ENCODE measurements at places on chromosomes 6 and 20. TPM values are rescaled to one million over a fixed set of nuclear protein-coding genes. Genes with fewer than 3 reads are reported as not detected.

Gene CDSN
- total RNA-seq: not detected

Gene SOX4
- 20.2 TPM for total RNA-seq

Gene CLPSL2
- not detected for total RNA-seq

Gene ADTRP
- 33.8 TPM for total RNA-seq

Gene CNR1
- total RNA-seq: 3.1 TPM

Gene METTL24
- total RNA-seq: 8.3 TPM

Gene ZBTB12
- total RNA-seq: 1.0 TPM

GRCh38 chr20:58645412-58645968 is 5.6 kb upstream of the STX16 start:
- no peak overlapping the region for H3K4me3 ChIP-seq
- DNase-seq: peak; percentile 23
- no peaks in the 10 kb centered on the region for H3K36me3 ChIP-seq
- H3K27ac ChIP-seq: no peak overlapping the region

DNA sequence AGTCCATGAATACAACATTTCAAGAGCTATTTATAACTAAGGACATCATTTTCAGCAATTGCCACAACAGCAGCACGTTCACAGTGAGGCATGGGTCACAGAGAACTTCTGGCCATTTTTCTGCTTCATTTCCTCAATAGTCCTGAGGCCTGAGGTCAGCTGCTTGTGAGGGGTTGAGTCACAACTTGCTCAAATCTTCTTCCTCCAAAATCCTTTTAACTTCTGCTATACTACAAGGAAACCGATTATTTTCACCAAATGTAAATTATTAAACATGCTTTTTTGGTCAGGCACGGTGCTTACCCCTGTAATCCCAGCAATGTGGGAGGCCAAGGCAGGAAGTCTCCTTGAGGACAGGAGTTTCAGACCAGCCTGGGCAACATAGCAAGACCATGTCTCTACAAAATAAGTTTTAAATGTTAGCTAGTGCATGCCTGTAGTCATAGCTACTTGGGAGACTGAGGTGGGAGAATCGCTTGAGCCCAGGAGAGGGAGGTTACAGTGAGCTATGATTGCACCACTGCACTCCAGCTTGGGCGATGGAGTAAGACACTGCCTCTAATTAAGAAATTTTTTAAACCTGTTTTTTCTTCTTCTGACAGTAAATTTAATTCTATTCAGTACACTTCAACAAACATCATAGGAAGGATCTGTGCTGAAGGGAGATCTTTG is 11.1 kb upstream of the SLC16A10 start:
- no peaks in the 10 kb centered on the region for H3K27me3 ChIP-seq
- DNase-seq: no peak
- H3K36me3 ChIP-seq: no peaks in the 10 kb centered on the region
- H3K27ac ChIP-seq: no peak overlapping the region
- no peak overlapping the region for H3K4me3 ChIP-seq

- no peak overlapping the region for H3K4me3 ChIP-seq
- DNase-seq: no peak
- no peak overlapping the region for H3K27ac ChIP-seq
- no peaks in the 10 kb centered on the region for H3K36me3 ChIP-seq
- no peaks in the 10 kb centered on the region for H3K4me1 ChIP-seq
Measured at GRCh38 chr6:56789342-56789741, 146.7 kb upstream of the DST start.

- H3K4me1 ChIP-seq: no peaks in the 10 kb centered on the region
- H3K27ac ChIP-seq: no peak overlapping the region
- DNase-seq: no peak
- no peak overlapping the region for H3K4me3 ChIP-seq
- peaks cover 10% of the 10 kb centered on the region for H3K27me3 ChIP-seq
Measured at GRCh38 chr6:39049575-39050283, 1.1 kb downstream of the GLP1R start.

DNA sequence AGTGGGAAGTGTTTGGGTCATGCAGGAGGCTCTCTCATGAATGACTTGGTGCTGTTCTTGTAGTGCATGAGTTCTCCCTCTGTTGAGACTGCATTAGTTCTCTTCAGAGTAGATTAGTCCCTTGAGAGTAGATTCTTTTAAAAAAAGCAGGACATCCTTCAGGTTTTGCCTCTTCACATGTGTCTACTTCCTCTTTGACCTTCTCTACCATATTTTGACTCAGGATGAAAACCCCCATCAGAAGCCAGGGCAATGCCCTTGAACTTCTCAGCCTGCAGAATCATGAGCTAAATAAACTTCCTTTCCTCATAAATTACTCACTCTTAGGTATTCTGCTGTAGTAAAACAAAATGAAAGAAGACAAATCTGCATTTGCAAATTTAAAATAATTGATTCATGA is 170.3 kb downstream of the CD109 start:
- no peak for DNase-seq
- H3K4me3 ChIP-seq: no peak overlapping the region
- no peaks in the 10 kb centered on the region for H3K4me1 ChIP-seq
- no peaks in the 10 kb centered on the region for H3K27me3 ChIP-seq
- H3K36me3 ChIP-seq: no peaks in the 10 kb centered on the region

GRCh38 chr6:50128420-50129005 is 78.8 kb upstream of the DEFB112 start:
- H3K27ac ChIP-seq: no peak overlapping the region
- H3K36me3 ChIP-seq: no peaks in the 10 kb centered on the region
- no peaks in the 10 kb centered on the region for H3K4me1 ChIP-seq
- no peak for DNase-seq

GRCh38 chr6:13985663-13986325 is 61.0 kb downstream of the RNF182 start:
- H3K27ac ChIP-seq: no peak overlapping the region
- H3K36me3 ChIP-seq: no peaks in the 10 kb centered on the region
- no peaks in the 10 kb centered on the region for H3K4me1 ChIP-seq
- H3K27me3 ChIP-seq: no peaks in the 10 kb centered on the region
- H3K4me3 ChIP-seq: no peak overlapping the region

DNA sequence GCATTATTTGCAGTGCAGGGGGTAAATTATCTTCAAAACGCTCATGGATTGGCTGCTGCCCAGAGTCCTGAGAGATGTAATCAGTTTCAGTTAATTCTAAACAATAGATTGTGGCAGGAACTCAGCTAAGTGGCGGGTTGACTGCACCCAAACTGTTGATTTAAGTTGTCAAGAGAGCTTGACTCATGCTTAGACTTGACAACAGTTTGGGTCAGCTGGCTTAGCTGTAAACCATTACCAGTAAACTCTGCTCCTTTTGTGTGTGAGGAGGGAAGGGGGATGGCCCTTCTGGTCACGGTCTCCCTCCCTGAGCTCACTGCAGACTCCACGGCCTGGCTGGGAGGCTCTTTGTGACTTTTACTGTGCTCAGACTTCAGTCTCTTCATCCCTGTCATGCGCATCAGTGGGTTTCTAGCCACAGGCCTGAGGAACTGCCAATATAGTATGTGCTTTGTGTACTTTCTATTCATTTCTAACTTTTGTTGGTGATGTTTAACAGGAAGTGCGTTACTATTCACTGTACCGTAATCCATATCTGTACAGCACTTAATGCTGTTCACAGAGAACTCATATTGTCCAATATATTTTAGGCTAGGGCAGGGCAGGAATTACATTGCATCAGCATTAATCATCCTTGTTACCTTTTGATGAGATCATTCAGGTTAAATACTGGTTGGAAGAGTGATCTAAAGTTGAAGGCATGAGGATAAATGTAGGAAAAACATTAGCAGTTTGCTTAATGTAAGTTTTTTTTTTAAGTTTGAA is 488.3 kb downstream of the CDKAL1 start:
- no peaks in the 10 kb centered on the region for H3K27me3 ChIP-seq
- no peak overlapping the region for H3K4me3 ChIP-seq

GRCh38 chr20:62662422-62662821 is 20.1 kb downstream of the SLCO4A1 start:
- DNase-seq: no peak
- no peaks in the 10 kb centered on the region for H3K4me1 ChIP-seq
- no peak overlapping the region for H3K27ac ChIP-seq

DNA sequence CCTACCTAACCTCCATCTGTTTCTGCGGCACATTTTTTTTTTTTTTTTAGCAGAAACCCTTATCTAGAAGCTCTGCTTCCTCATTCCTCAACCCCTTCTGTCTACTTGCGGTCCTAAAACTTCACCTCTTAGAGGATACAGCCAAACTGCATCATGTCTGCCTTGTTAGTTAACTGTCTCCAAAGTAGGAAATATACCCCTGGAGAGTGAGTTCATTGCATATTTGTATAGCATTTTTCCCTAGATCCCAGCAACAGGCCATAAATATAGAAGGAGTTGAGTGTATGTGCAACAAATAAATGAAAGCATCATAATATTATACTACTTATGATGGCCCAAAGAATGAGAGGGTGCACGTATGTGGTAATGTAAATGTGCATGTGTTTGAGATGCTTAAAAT is 1288.6 kb upstream of the GJE1 start:
- no peaks in the 10 kb centered on the region for H3K4me1 ChIP-seq
- H3K27me3 ChIP-seq: no peaks in the 10 kb centered on the region
- H3K36me3 ChIP-seq: no peaks in the 10 kb centered on the region
- H3K27ac ChIP-seq: no peak overlapping the region

- no peak overlapping the region for H3K27ac ChIP-seq
- H3K27me3 ChIP-seq: no peaks in the 10 kb centered on the region
- H3K4me1 ChIP-seq: no peaks in the 10 kb centered on the region
Measured at GRCh38 chr6:20463396-20463795, 61.7 kb downstream of the E2F3 start.

DNA sequence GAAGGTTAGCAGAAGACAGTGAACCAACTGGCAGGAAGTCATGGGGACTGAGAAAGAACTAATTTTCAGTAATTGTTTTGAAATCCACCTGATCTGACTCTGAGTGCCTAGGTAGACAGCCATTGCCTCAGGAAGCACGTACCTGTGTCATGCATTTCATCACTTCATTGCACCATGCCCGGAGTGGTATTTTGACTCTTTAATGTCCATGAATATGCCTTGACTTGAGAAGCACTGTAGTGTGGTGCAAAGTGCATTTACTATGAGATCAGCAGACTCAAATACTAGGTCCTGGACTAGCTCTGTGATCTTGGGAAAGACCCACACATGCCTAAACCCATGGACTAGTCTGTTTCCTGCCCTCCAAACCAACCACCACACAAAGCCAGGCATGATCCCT is 370.9 kb upstream of the MARCKS start:
- DNase-seq: no peak
- no peaks in the 10 kb centered on the region for H3K27me3 ChIP-seq

DNA sequence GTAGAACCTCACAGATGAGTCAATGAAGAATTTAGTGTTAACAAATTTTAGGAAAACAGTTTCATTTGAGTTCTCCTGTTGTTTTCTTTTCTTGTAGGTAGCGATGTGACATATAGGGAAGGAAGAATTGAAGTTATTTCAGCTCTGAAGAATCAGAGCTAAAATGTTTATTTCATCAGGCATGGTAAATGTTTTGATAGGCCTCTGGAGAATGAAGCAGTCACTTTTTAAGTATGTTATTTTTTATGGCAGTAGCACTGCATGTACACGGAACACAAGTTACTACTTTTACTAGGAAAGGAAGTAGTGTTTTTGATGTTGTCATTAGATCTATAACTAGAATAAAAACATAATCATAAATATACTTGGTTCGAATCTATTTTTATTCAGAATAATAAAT is 1357.3 kb upstream of the CITED2 start:
- no peaks in the 10 kb centered on the region for H3K27me3 ChIP-seq
- no peaks in the 10 kb centered on the region for H3K36me3 ChIP-seq
- no peak for DNase-seq
- no peak overlapping the region for H3K4me3 ChIP-seq
- H3K27ac ChIP-seq: no peak overlapping the region

GRCh38 chr6:89258912-89259311 is 41.8 kb upstream of the GABRR1 start:
- no peak overlapping the region for H3K27ac ChIP-seq
- no peaks in the 10 kb centered on the region for H3K4me1 ChIP-seq
- no peaks in the 10 kb centered on the region for H3K27me3 ChIP-seq
- no peaks in the 10 kb centered on the region for H3K36me3 ChIP-seq
